Mammary microvascular endothelial cell (primary cell): ENCODE measurements at places on chromosomes 1 and 21. TPM values are rescaled to one million over a fixed set of nuclear protein-coding genes. Genes with fewer than 3 reads are reported as not detected.

Gene KIF14
- 10.9 and 11.9 TPM in 2 replicates for total RNA-seq

Gene ASB17
- not detected in 2 replicates for total RNA-seq

Gene CASZ1
- total RNA-seq = 3.6 and 6.7 TPM in 2 replicates

Gene C1QB
- not detected in 2 replicates for total RNA-seq

Gene KCNJ9
- total RNA-seq = not detected in 2 replicates

Gene LORICRIN
- not detected in 2 replicates for total RNA-seq

Gene CELA2B
- total RNA-seq = not detected in 2 replicates

Gene OR2G2
- total RNA-seq = not detected in 2 replicates

Gene GBP3
- total RNA-seq = 39.9 and 47.0 TPM in 2 replicates

Gene RBP7
- 0.39 TPM in 1 of 2 replicates, not detected in the other for total RNA-seq

Gene MIS18A
- total RNA-seq = 11.3 and 17.6 TPM in 2 replicates

Gene OR2T2
- total RNA-seq = not detected in 2 replicates

Gene MTR
- 17.5 and 17.9 TPM in 2 replicates for total RNA-seq

Gene CRYZ
- total RNA-seq = 16.3 and 17.0 TPM in 2 replicates

Gene HPDL
- 4.7 and 9.3 TPM in 2 replicates for total RNA-seq

Gene RAP1GAP
- total RNA-seq = not detected in 2 replicates

Gene SMPDL3B
- 0.10 and 0.33 TPM in 2 replicates for total RNA-seq

Gene TMPRSS2
- not detected in 2 replicates for total RNA-seq

Gene AXDND1
- total RNA-seq = 1.8 TPM in 1 of 2 replicates, not detected in the other

Gene INAVA
- not detected in 2 replicates for total RNA-seq

Gene ACTL8
- not detected in 2 replicates for total RNA-seq

Gene C1orf141
- total RNA-seq = not detected in 2 replicates

Gene TMEM61
- 0.10 TPM in 1 of 2 replicates, not detected in the other for total RNA-seq

Gene ITLN2
- total RNA-seq = not detected in 2 replicates

Gene MCOLN3
- not detected in 2 replicates for total RNA-seq

Gene FCRLB
- total RNA-seq = 3.6 and 4.0 TPM in 2 replicates
